ENCODE measurements at places on chromosomes 16 and 17.

DNA sequence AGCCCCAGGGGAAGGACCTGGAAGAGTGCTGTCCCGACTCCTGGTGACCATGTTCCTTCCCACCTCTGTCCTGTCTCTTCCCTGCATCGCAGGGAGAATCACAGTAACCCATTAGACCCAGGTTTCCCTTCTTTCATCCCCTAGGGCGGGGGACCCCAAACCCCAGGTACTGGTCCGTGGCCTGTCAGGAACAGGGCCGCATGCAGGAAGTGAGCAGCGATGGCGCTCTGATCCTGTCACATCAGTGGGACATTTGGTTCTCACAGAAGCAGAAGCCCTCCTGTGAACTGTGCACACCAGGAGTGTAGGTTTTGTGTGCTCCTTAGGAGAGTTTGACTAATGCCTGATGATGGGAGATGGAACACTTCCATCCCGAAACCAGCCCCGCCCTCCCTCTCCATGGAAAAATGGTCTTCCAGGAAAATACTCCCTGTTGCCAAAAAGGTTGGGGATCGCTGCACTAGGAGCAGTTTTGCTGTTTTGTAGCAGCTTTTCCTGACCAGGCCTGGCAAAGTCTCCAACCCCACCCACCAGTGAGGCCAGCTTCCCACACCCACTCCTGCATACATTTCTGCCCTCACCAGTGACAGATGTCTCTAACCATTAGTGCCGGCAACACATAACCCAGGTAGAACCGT lies 10.5 kb downstream of the MNT start:
- DNase-seq = no peak

- no peak for DNase-seq
These were observed 190.2 kb upstream of the MPHOSPH6 start for GRCh38 chr16:82360024-82360783.

GRCh38 chr17:60615108-60615507 lies 15.1 kb downstream of the PPM1D start:
- DNase-seq = no peak

DNA sequence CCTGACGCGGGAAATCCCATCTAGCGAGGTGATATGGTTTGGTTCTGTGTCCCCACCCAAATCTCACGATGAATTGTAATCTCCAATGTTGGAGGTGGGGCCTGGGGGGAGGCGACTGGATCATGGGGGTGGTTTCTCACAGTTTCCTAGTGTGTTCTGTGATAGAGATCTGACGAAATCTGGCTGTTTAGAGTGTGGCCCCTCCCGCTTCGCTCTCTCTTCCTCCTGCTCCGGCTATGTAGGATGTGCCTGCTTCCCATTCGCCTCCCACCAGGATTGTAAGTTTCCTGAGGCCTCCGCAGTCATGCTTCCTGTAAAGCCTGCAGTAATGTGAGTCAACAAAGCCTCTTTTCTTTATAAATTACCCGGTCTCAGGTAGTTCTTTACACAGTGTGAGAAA lies 31.6 kb downstream of the IFT140 start:
- DNase-seq = no peak

DNA sequence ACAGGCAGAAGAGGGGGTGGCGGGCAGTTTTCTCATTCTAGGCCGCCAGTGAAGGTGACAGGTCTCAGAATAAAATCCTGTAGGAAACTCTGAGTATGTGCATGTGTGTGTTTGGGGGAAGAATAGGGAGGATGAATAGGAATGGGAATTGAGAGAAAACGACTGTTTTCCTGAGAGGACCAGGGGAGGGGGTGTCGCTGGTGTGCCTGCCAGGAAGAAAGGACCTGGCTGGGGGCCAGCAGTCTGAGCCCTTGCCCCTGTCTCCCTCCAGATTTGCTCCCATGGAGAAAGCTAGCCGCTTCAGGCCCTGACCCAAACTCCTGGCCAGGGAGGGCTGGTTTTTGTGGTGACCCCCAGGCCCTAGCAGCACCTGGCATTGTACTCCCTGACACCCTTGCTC lies 14.4 kb downstream of the C17orf50 start:
- no peak for DNase-seq

GRCh38 chr16:20313741-20314140 lies 13.6 kb downstream of the GP2 start:
- no peak for DNase-seq

DNA sequence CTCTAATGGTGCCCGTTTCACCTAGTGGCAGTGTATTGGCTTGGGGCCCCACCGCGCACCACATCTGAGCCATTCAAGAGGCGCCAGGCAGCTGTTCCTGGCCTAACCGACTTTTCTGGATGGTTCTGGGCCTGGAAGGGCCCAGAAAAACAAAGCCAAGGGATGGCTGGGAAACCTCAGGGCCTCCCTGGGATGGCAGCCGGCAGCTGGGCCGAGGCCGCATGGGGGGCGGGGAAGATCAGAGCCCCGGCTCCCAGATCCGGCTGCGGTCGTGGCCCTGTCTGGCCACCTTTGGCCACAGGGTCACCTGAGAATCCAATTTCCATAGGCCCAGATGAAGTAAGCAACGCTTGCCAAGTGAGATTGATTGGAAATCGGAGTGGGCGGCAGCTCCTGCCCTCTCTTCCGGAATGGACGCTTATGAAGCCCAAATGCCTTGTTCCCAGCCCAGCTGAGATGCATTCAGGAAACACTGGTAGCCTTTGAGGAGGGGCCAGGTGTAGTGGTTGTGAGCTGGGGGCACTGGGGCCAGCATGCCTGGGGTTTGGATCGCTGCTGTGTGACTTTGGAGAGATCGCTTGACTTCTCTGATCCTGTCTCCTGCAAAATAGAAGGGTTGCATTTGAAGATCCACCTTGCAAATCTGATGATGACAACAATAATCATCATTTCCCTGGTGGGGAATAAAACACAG lies 163.8 kb upstream of the GSE1 start:
- DNase-seq = no peak

DNA sequence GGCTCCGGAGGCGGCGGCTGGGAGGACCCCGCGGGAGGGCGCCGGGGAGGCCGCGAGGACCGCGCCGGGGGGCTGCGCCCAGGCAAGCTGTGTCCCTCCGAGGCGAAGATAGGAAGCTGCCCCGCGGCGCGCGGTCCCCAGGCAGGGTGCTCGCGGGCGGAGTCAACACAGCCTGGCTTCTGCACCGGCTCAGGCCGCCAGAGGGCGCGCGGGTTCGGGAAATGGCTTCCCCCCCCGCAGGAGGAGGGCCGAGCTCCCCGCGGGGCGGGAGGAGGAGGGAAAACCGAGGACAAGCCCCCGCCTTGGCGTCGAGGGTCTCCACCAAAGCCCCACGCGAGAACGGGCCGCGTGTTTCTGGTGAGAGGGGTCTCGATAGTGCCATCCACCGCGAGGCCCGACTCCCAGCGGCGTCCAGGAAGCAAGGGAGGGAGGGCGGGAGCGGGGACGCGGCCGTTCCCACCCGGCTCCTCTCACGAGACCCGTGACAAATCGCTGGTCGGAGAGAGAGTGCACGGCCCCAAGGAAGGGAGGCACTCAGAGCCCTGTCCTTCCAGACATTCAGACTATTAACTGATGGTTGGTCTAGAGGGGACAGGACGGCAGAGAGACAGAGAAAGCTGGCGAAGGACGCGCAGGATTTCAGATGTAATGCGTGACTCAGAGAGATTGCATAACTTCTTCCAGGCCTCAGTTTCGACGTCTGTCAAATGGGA lies 64.4 kb upstream of the DNAJA2 start:
- DNase-seq = peak; percentile 74

DNA sequence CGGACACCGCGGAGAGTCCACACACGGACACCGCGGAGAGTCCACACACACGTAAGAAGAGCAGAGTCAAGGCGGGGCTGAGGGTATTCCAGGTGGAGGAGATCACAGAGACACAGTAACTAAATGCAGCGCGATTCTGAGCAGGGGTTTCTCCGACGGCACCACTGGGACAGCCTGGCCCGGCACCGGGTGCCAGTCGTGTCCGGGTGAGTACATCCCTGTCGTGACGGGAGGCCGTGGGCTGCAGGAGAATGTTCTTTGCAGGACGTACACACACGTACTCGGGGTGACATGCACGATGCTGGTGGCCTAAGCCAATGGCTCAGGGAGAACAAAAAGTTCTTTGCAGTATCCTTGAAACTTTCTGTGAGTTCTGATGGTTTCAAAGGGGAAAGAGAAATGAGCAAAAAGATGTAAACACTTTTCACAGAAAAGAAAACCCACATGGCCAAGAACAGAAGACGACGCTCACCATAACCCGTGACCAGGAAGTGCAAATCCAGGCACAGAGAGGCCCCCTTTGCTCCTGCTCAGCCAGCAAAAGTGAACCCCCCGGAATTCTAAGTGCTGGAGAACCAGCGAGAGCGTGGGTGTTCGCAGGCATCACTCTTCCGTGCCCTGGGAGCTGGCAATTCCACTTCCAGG lies 53.7 kb upstream of the METRNL start:
- DNase-seq = no peak

DNA sequence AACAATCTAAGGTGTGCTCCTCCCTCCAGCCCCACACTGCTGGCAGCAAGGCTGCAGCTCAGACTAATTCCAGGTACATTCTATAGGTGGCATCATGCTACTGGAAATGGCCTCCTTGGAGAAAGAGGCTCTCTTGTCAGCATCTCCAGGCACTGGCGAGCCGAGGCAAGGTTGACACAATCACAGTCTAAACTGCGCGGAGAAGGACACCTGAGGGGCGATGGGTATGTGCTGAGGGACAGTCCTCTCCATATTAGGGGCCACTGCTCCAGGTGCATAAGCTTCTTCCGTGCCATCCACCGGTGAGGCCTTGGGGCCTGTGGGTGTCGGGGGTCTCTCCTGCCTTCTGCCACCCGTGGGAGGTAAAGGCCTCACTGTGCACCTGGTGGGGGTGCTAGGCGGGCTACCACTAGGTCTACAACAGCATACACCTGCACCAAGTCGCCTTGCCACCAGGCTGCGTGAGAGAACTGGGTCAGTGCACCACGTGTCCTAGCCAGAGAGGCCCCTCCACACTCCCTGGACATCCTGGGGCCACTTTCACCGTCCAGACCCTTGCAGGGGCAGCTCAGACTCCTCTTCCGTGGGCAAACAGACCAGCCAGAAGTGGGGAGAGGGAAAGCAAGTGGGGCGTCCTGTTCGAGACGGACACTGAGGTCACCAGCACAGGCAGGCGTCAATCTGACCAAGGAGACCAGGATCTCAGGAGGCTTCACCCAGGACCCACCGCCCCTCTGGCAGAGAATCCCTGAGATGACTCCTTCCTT lies 12.1 kb upstream of the CBX8 start:
- DNase-seq = peak; percentile 84

DNA sequence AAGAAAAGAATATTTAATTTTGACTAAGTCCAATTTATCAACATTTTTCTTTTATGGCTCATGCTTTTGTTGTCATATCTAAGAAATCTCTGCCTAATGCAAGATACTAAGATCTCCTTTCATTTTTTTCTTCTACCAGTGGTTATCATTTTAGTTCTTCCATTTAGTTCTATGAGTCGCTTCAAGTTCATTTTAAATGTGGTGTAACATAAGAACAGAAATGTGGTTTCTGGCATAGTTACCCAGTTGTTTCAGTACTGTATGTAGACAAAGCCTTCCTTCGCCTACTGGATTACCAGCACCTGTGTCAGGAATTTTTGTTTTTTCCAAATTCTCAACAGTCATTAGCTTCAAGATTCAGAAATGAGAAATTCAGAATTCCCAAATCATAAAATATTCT lies 175.7 kb downstream of the PARN start:
- DNase-seq = no peak

- DNase-seq = peak; percentile 43
These were observed 40.1 kb downstream of the NOS2 start for GRCh38 chr17:27760069-27760885.

- DNase-seq = no peak
These were observed 10.1 kb upstream of the COL1A1 start for GRCh38 chr17:50211249-50212120.

DNA sequence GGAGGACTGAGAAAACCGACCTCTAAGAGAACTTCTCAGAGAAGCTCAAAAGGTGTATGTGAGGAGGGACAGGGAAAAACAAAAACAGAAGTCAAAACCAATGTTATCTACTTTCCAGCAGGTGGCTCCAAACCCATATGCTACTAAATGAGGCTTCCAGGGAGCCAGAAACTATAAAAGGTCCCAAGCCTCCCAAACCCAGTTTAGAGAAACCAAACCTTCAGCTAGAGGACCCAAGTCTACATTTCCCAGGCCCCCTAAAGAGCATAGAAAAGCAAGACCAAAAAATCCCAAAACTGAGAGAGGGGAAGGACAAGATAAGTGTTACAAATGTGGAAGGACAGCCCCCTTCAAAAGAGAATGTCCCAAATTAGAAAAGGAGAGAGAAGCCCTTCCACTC lies 3.7 kb downstream of the HPR start:
- DNase-seq = peak; percentile 49

GRCh38 chr17:42677012-42677857 lies 441 bp upstream of the PLEKHH3 start:
- DNase-seq = peak; percentile 100

- no peak for DNase-seq
These were observed 1.6 kb downstream of the HOXB13 start for GRCh38 chr17:48726916-48727286.

- no peak for DNase-seq
These were observed 132.0 kb downstream of the MRTFB start for GRCh38 chr16:14203166-14203565.

DNA sequence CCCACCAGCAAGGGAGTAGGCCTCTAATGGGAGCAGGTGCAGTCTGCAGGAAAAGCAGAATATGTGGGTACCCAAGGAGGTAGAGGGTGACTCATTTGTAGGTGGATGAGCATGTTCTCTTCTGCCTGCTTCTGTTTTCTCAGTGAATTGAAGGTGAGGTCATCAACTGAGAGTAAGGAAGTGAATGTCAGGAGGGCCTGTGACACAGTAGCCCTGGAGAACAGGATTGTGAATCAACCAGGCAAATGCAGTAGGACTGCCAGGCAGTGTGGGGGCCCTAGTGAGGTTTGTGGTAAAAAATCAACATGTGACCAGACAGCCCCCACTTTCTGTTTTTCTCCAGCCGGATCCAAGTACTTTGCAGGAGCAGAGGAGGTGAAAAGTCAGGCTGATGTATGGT lies 150.5 kb upstream of the SOX9 start:
- DNase-seq = peak; percentile 98

DNA sequence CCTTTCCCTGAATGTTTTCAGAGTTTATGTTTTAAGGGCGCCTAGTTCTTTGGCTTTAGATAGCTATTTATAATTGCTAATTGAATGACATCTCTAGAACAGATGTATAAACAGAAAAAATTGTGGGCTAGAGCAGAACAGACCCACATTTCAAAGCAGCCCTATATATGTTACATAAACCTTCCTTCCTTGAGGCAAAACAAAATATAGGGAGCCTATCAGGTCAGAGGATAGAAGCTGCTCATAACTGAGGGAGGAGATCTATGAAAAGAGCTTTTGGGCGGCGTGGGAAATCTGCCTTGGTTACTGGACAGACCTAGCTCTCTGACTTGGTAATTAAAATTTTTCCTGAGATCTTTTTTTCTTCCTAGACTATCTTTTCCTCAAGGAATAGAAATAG lies 68.4 kb downstream of the SPAG9 start:
- no peak for DNase-seq

DNA sequence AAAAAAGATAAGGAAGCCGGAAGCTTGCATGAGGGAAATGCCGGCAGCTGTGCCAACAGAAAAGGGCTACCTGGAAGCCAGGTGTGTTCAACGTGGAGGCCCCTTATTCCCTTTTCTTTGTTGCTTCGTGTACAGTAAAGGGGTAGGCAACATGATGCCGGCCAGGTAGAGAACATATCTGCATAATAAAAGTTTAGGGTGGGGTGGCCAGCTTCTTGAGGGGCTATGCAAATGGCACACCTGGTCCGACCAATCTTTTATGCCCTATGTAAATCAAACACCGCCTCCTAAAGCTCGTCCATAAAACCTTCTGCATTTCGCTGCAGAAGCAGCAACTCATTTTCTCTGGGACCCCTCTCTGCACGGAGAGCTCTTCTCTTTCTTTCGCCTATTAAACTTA lies 911.6 kb downstream of the KCNJ2 start:
- DNase-seq = no peak

GRCh38 chr17:77496831-77497577 lies 356.2 kb downstream of the SEC14L1 start:
- no peak for DNase-seq

Measured in epithelial cell of esophagus (primary cell).